Natural killer cell (primary cell): ENCODE measurements at places on chromosomes 6 and 20. TPM values are rescaled to one million over a fixed set of nuclear protein-coding genes. Genes with fewer than 3 reads are reported as not detected.
A peak's percentile ranks its signal among the peaks of the same experiment; 100 is the strongest.

GRCh38 chr6:26173836-26174145, 86.6 kb downstream of the HFE start:
- DNase-seq = no peak

CDSN gene
- not detected for total RNA-seq

- peak; percentile 29 for DNase-seq
Observed at GRCh38 chr20:50111120-50111828, 1.7 kb downstream of the UBE2V1 start.

- DNase-seq = no peak
Observed at GRCh38 chr6:124223611-124224345, 420.1 kb downstream of the NKAIN2 start.

POPDC3 gene
- not detected for total RNA-seq

DNA sequence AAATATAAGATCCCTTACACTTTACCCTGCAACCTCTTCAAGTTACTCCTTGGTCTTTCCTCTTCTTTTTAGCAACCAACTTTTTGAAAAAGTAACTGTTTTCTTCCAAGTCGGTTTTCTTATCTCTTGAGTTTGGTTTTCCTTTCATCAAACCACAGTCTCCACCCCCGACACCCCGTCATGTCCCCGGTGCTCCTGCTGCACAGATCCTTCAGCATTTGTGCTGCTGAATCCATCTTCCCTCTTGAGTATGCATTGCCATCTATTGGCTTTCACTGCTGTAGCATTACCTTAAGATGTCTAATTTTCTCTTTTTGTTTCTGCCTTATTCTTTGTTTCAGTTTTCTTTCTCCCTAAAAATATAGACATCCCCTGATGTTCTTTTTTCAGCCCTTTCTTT, 11.9 kb upstream of the TNFRSF21 start:
- no peak for DNase-seq

MCUR1 gene
- 9.6 TPM for total RNA-seq
